Muscle of leg (tissue), 16 donors: ENCODE measurements at places on chromosomes 3 and 15. TPM values are rescaled to one million over a fixed set of nuclear protein-coding genes. Genes with fewer than 3 reads are reported as not detected.

- H3K27ac ChIP-seq: no peak overlapping the region
- no peaks in the 10 kb centered on the region for H3K4me1 ChIP-seq
- no peaks in the 10 kb centered on the region for H3K27me3 ChIP-seq
- DNase-seq: no peak
- no peak overlapping the region for H3K4me3 ChIP-seq
- no peaks in the 10 kb centered on the region for H3K36me3 ChIP-seq
Observed at GRCh38 chr3:111785034-111785433, 74.0 kb upstream of the PHLDB2 start.

- peaks cover 40% of the 10 kb centered on the region for H3K4me1 ChIP-seq
- no peaks in the 10 kb centered on the region for H3K27me3 ChIP-seq
- no peak overlapping the region for H3K27ac ChIP-seq
- H3K36me3 ChIP-seq: no peaks in the 10 kb centered on the region
- no peak overlapping the region for H3K4me3 ChIP-seq
- no peak for DNase-seq
Observed at GRCh38 chr3:188269040-188269439, 115.1 kb downstream of the LPP start.

- no peak overlapping the region for H3K4me3 ChIP-seq
- DNase-seq: no peak
- H3K4me1 ChIP-seq: peaks cover 5% of the 10 kb centered on the region
- no peaks in the 10 kb centered on the region for H3K27me3 ChIP-seq
- H3K36me3 ChIP-seq: no peaks in the 10 kb centered on the region
Observed at GRCh38 chr3:170749765-170750477, 120.1 kb downstream of the RPL22L1 start.

- peak; percentile 37 for DNase-seq
- H3K4me1 ChIP-seq: peaks cover 6% of the 10 kb centered on the region
- H3K4me3 ChIP-seq: no peak overlapping the region
- no peak overlapping the region for H3K27ac ChIP-seq
- H3K27me3 ChIP-seq: no peaks in the 10 kb centered on the region
Observed at GRCh38 chr3:69747511-69748258, 8.4 kb downstream of the MITF start.

DNA sequence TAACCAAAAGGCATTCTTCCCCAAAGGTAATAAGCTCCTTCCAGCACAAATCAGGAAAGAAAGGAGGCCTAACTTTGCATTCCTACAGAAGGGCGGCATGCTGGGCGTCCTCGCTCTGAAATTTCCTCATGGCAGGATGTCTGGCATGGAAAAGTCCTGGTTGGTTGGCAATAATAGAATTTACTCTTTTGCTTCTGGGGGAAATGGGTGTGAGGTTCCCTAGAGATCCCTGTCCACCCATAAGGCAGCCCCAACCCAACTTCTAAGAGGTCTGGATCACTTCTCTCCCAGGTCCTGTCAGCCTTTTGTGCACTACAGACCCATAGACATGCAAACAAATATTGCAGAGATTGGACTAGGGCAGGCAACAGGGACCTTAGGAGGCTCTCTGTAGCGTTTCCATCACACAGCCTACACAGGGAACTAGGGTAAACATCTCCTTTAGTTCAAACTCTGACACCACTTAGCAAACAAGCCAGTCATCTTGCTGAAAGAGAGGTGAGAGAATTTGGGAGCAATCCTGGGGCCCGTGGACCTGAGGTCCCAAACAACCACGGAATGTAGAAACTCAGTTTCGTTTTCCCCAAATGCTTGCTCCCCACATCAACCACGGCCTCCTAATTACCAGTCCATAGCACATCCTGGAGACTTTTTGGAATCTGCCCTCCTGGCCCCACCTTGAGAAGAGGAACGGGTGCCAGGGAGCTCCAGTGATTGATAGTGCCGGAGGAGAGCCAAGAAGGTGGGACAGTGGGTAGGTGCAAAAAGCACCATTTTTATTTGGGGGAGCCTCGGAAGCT, 2.1 kb downstream of the ZIC4 start:
- DNase-seq: no peak
- H3K4me3 ChIP-seq: no peak overlapping the region
- H3K4me1 ChIP-seq: peaks cover 4% of the 10 kb centered on the region

DNA sequence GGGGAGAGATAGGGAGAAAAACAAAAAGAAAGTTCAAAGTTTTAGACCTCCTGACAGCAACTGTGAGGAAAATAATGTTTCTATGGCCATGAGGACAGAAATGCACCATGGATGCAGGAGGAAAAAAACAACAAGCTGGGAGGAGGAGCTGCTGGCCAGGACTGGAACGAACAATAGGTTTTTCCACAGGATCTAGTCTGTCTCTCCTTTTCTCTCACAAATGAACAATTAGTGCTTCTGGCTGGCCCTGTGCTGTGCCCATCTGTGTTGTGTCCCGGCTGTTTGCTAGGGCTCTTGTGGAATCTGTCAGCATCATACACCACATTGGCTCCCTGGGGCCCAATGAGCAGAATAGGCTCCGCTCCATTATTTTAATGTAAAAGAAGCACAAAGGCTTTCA, 15.2 kb downstream of the GK5 start:
- H3K4me3 ChIP-seq: no peak overlapping the region
- peaks cover 15% of the 10 kb centered on the region for H3K36me3 ChIP-seq
- no peak overlapping the region for H3K27ac ChIP-seq
- no peaks in the 10 kb centered on the region for H3K27me3 ChIP-seq
- no peak for DNase-seq

DNA sequence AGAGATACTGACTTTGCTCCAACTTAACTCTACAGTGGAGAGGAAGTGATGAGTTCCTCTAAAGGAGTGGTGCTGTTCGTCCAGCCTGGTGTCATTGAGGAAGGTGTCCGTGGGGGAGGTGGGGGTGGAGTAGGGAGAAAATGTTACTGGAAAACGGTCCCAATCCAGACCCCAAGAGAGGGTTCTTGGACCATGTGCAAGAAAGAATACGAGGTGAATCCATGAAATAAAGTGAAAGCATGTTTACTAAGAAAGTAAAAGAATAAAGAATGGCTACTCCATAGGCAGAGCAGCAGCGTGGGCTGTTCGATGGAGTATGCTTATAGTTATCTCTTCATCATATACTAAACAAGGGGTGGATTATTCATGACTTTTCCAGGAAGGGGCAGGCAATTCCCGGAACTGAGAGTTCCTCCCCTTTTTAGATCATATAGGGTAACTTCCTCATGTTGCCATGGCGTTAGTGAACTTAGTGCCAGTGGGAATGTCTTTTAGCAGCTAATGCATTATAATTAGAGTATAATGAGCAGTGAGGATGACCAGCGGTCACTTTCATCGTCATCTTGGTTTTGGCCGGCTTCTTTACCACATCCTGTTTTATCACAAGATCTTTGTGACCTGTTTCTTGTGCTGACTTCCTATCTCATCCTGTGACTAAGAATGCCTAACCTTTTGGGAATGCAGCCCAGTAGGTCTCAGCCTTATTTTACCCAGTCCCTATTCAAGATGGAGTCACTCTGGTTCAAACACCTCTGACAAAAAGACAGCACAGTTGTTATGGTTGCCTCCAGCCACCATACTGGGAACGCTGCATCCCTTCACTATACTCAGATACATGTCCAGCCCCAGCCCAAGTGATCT, 38.6 kb downstream of the CLEC3B start:
- H3K27ac ChIP-seq: peak overlapping the region; percentile 51
- no peaks in the 10 kb centered on the region for H3K27me3 ChIP-seq
- H3K4me1 ChIP-seq: peaks cover 3% of the 10 kb centered on the region
- peak; percentile 58 for DNase-seq
- H3K36me3 ChIP-seq: no peaks in the 10 kb centered on the region
- no peak overlapping the region for H3K4me3 ChIP-seq

DNA sequence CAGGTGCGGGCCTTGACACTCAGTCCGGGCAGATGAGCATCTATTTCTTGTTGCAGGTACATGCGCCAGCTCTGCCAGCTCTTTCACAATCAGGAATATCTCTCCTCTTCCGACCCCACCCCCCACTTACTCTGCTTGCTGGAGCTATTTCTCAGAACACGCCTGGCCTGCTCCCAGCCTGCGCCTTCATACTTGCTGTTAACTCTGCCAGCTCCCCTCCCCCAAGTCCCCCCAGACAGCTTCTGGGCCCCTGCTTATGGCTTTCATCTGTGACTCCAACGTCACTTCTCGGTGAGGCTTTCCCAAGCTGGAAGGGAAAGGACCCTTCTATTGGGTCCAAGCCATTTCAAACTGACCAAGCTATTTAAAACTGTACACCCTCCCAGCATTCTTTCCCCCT, 15.2 kb downstream of the MAGEF1 start:
- H3K4me1 ChIP-seq: peaks cover 64% of the 10 kb centered on the region
- H3K27me3 ChIP-seq: no peaks in the 10 kb centered on the region
- no peak overlapping the region for H3K4me3 ChIP-seq
- DNase-seq: peak; percentile 92

- DNase-seq: no peak
- H3K4me3 ChIP-seq: no peak overlapping the region
- no peaks in the 10 kb centered on the region for H3K36me3 ChIP-seq
- peaks cover 19% of the 10 kb centered on the region for H3K4me1 ChIP-seq
- H3K27me3 ChIP-seq: no peaks in the 10 kb centered on the region
- H3K27ac ChIP-seq: no peak overlapping the region
Observed at GRCh38 chr3:195247863-195248189, 23.1 kb downstream of the XXYLT1 start.

DNA sequence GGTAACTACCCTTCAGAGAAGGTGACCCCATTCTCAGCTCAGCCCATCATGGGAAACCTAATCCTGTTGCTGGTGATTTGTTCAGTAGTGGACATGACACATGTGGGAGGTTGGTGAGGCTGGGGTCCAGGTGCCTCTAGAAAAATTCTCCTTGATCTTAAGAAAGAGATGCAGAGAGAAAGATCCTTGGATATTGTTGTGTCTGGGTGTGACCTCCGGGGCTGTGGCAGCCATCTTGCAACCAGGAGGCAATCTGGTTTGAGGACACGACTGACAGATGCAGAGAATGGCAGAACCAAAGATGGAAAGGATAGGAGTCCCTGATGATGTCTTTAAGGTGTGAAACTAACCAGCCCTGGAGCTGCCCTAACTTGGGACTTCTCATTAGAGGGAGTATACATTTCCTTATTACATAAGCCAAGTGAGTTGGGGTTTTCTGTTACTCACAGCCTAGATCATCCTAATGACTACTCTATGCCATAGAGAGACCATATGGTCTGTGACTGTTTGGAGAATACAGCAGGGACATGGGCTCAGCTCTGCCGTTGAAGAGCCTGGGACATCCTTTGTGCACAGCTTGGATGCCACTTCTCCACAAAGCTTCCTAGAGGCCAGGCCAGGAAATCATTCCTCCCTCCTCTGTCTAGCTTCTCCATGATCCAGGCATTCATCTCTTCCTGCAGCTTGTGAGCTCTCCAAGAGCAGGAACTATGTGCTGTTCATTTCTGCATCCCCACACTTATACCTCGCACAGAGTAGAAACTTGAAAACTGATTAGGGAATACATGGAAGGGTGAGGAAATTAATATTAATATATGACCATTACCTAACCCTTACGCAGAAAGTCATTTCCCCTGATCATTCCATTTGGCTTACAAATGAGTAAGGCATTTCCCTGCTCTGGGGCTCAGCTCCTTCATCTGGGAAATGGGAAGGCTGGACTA, 45.9 kb downstream of the HRH1 start:
- DNase-seq: no peak
- peaks cover 28% of the 10 kb centered on the region for H3K4me1 ChIP-seq
- no peaks in the 10 kb centered on the region for H3K36me3 ChIP-seq

DNA sequence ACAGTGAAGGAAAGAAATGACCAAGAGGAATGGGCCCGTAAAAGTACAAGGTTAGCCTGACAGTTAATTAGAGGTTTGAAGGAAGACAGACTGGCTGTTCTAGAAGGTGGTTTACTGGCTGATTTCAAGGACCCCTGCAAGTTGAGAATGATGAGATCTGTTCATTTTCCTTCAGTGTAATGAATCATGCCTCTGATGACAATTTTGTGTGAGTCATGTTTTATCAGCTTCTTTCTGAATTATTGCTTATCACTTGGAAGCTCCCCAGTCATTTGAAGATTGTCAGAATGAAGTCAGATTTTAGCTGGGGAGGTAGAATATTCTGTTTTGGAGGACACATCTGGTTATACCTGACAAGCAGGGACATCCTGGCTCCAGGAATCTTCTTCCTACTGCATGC, 50.6 kb downstream of the DRD3 start:
- H3K36me3 ChIP-seq: no peaks in the 10 kb centered on the region
- no peak overlapping the region for H3K4me3 ChIP-seq
- no peaks in the 10 kb centered on the region for H3K27me3 ChIP-seq
- no peak overlapping the region for H3K27ac ChIP-seq
- H3K4me1 ChIP-seq: no peaks in the 10 kb centered on the region

DNA sequence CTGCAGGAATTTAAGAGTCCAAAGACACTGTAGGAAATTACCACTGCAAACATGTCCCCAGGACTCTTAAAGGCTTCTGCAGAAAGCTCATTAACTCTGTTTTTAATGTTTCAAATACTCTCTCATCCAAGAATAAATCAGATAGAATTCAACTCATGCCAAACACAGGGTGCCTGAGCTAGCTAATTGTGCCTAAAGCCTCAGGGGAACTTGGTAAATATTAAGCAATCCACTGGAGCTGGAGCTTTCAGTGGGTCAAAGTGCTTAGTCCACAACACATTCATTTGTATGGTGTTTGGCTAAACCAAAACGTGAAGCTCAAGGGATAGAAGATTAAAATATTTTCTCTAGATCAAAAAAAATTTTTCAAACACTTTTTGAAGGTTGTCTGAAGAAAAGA, 131.4 kb downstream of the THRB start:
- H3K4me1 ChIP-seq: no peaks in the 10 kb centered on the region
- no peak overlapping the region for H3K4me3 ChIP-seq
- no peaks in the 10 kb centered on the region for H3K36me3 ChIP-seq
- no peaks in the 10 kb centered on the region for H3K27me3 ChIP-seq
- no peak overlapping the region for H3K27ac ChIP-seq

- peaks cover 20% of the 10 kb centered on the region for H3K36me3 ChIP-seq
- DNase-seq: no peak
- H3K27ac ChIP-seq: no peak overlapping the region
Observed at GRCh38 chr15:98900356-98900755, 107.2 kb downstream of the PGPEP1L start.

GRCh38 chr3:142987707-142988106, 13.7 kb upstream of the U2SURP start:
- no peak overlapping the region for H3K4me3 ChIP-seq
- peaks cover under 1% of the 10 kb centered on the region for H3K27me3 ChIP-seq
- no peak overlapping the region for H3K27ac ChIP-seq

IL12A gene
- total RNA-seq: 0.71 TPM

CDCP1 gene
- total RNA-seq: 0.04 TPM

PIERCE2 gene
- total RNA-seq: 1.4 TPM

CHRFAM7A gene
- 0.62 TPM for total RNA-seq

DHX36 gene
- total RNA-seq: 66.0 TPM

ZIC4 gene
- 1.1 TPM for total RNA-seq

ATP8B4 gene
- total RNA-seq: 4.9 TPM

IL17RD gene
- 20.7 TPM for total RNA-seq
